ENCODE measurements at places on chromosomes 4 and X.

DNA sequence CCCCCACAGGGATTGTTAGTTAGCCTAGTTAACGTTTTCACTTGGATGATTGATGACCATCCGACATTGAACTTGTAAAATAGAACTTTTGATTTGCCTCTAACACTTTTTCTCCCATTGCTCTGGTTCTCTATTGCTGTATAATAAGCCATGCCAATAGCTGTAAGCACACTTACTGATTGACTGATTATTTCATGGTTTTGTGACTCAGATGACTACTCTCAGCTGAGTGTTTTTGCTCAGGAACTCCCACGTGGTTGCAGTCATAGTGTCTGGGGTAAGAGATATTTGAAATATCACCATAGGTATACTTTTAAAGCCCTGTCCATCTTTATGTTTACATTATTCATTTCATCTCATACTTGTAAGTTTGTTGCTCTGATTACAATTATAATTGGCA is 1285.5 kb downstream of the STIM2 start:
- DNase-seq, result no peak

DNA sequence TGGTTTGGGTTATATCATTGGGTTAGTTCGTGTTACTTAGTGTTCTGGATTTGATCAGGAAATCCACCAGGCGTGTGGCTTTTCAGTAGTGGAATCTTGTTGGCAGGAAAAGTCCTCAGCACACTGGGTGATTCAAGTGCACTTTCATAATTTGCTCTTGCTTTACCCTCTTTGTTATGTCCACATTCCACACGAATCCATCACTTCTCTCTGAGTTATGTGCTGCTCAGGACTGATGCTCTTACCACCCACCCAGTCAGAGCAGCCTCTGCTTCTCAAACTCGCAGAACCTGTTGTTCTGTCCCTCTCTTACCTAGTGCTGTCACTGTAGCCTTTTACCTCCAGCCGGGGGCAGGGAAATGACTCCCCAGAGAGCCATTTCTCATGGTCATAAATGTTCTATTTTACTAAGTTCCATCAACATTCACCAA is 37.2 kb upstream of the SCRG1 start:
- DNase-seq, result peak; percentile 38

- no peak for DNase-seq
Measured at GRCh38 chr4:3276986-3277385, 15.8 kb upstream of the RGS12 start.

GRCh38 chr4:42320822-42321388 is 76.4 kb upstream of the SHISA3 start:
- no peak for DNase-seq

GRCh38 chr4:78331965-78332364 is 219.6 kb upstream of the ANXA3 start:
- DNase-seq, result no peak

DNA sequence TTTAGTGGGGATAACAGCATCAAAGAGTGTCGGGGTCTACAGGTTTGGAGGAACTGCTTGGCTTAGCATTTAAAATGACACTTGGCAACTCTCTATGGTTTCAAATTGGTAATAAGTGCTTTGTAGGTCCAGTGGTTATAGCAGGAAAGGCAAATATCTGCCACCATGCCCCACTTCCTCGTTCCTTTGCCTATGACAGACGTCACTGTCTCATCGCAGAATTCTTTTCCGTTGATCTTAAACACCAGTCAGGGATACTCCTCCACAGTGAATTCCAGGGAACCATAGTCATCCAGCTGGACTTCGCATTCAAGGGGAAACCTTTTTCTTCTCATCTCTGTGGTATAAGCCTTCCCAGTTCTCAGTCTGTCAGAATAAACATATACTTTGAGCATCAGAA is 319.1 kb downstream of the GPAT3 start:
- DNase-seq, result peak; percentile 96

DNA sequence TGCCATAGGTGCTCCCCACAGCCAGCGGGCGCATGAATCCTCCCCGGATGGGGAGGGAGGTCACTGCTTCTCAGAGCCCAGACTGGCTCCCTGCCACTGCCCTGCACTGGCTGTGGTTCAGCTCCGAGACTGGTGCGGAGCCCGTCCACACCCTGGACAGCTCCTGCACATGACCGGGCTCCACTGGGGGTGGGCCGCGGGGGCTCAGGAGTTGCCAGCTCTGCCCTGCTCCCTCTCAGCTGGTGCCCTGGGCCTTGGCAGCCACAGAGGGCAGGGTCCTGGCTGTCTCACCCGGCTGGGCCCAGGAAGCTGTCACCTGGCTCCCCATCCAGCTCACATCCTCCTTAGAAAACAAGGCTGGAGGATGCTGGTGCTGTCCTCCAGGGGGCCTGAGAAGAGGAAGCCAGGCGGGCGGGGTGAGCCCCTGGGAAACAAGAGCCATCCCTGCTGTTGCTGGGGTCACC is 64.9 kb upstream of the ADRA2C start:
- no peak for DNase-seq

DNA sequence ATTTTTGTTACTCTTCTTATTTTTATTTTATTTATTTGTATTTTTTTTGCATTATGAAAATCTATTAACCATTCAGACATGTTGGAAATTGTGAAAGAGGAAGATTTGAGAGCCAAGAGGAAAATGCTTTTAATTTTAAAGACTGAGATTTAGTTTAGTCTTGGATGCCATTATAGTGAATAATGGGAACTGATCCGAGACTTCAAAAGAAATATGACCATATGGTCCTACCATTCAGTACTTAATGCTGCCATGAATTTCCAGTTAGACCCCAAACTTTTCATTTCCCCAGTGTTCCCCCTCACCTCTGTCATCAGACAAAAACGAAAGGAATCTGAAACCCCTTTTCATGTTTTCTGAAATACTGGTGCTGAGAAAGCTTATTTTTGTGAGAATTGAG is 95.5 kb downstream of the TENM3 start:
- no peak for DNase-seq

- no peak for DNase-seq
Measured at GRCh38 chr4:116469582-116469981, 615.8 kb downstream of the TRAM1L1 start.

GRCh38 chrX:873016-873415 is 242.4 kb downstream of the SHOX start:
- DNase-seq, result no peak

DNA sequence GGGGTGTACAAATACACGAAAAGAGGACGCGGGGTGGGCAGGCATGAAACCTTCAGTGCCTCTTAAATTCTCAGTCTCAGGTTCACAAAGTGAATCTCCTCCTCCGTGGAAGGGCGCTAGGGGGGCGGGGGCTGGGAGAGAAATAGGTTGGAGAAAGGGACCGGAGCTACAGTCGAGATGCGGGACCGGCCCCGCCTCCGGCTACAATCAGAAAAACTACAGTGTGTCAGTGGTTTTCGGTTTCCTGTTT is 3.4 kb downstream of the MAML3 start:
- DNase-seq, result peak; percentile 86

DNA sequence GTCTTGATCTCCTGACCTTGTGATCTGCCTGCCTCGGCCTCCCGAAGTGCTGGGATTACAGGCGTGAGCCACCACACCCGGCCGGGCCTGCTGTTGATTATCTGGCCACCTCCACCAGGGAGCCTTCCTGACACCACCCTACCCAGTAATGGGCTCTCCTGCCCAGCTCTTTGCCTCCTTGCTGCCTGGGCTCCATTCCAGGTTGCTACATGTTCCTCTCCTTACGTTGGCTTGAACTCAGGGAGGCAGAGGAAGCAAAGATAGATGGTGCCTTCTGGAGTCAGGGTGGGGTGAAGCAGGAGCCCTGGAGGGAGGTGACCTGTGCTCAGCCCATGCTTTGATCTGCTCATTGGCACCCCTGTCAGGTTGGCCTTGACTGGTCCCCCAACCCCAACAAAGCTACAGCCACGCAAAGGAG is 26.3 kb downstream of the FLNA start:
- no peak for DNase-seq

- DNase-seq, result no peak
Measured at GRCh38 chr4:102116121-102116520, 229.2 kb downstream of the SLC39A8 start.

- no peak for DNase-seq
Measured at GRCh38 chr4:182351485-182351884, 108.3 kb downstream of the TENM3 start.

DNA sequence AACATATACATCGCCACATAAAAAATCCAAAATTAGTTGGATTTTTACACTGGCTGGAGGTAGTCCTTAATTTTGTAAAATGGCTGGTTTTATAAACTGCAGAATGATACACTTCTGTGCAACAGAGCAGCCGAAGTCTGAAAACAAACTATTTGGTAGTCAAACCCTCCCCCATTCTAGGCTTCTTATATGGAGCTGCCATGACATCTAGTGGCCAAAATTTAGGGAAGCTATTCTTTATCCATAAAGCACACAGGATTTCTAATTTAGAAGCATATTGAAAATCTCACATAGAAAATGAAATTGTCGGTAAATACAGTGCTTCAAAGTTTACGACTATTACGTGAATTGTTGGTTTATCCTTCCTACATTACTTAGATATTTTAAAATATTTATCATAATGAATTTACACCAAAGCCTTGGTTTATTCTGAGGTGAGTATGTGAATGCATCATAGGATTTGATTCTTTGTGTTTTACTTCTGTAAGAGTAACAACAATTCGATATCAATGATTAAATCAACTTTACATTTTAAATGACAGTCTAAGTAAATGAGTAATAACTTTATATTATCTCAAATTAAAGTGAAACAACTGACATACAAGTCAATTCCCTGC is 113.4 kb upstream of the FAM241A start:
- DNase-seq, result peak; percentile 26

DNA sequence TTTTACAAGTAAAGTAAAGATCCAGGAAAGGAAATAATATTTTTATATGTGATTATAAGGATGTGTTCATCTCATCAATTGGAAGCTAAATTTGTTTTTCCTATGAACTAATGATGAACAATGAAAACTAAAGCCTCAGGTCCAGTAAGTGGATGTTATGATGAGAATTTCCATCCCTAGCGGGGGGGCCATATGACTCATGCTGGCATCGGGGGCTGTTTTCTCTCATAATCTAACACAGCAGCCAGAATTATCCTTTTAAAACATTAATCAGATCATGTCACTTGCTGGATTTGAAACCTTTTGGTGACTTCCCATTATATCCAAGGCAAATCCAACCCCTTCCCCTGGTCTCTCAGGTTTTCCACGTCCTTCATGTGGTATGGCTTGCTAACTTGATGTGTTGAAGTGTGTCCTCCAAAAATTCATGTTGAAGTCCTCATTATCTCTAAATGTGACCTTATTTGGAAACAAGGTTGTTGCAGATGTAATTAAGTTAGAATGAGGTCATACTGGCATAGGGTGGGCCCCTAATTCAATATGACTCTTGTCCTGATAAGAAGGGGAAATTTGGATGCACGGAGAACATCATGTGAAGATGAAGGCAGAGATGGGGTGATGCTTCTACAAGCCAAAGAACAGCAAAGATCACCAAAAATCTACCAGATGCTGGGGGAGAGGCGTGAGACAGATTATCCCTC is 96.8 kb downstream of the AKAP4 start:
- no peak for DNase-seq

DNA sequence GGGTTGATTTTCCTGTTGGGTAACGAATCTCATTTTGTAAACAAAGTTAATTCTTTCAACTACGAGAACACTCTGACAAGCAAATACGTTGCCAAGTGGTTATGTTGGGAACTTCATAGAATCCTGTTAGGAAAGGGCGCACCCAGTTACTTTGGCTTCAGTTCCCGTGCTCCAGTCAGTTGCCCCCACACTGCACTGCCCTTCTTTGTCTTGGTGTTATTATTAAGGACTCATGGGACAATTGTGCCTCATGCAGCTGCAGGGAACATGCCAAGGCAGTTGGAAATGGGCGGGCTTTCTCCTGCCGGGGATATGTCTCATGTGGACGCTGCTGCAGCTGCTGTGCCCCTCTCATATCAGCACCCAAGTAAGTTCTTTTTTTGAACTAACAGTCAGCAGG is 28.9 kb downstream of the OFD1 start:
- no peak for DNase-seq

DNA sequence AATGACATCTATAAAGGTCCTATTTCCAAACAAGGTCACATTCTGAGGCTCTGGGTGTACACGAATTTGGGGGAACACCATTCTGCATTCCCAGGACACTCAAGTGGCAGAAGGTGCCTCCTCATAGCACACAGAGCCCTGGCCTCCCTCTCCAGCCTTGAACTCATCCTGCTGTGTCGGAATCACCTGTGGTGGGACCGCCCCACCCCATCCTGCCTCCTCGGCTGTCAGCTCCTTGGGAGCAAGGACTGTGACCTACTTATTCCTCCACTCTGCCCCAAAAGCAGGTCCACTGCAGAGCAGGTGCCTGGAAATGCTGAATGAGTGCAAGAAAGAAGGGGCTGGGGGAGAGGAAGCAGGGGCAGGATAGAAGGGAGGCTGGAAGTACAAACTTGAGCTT is 33.5 kb downstream of the HTRA3 start:
- DNase-seq, result no peak

- no peak for DNase-seq
Measured at GRCh38 chr4:172919269-172919668, 249.3 kb upstream of the GALNT7 start.

- DNase-seq, result no peak
Measured at GRCh38 chr4:174580597-174580996, 58.3 kb upstream of the HPGD start.

DNA sequence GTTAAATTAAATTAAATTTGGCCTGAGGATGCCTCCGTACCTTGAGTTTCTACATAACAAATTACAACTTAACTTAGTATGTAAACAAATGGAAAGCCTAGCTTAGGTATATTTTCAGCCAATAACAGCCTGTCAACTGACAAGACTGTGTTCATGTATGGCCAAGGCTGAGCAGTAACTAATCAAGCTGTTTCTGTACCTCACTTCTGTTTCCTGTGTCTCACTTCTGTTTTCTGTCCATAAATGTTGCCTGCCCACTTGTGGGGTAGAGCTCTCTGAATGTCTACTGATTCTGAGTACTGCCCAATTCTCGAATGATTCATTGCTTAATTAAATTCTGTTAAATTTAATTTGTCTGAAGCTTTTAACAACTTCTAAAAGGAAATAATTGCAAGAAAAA is 445.2 kb downstream of the PCDH11X start:
- no peak for DNase-seq
